ENCODE measurements at places on chromosomes 16 and 17.

- no peak for DNase-seq
These were observed 2.5 kb upstream of the TMUB2 start for GRCh38 chr17:44184212-44184810.

DNA sequence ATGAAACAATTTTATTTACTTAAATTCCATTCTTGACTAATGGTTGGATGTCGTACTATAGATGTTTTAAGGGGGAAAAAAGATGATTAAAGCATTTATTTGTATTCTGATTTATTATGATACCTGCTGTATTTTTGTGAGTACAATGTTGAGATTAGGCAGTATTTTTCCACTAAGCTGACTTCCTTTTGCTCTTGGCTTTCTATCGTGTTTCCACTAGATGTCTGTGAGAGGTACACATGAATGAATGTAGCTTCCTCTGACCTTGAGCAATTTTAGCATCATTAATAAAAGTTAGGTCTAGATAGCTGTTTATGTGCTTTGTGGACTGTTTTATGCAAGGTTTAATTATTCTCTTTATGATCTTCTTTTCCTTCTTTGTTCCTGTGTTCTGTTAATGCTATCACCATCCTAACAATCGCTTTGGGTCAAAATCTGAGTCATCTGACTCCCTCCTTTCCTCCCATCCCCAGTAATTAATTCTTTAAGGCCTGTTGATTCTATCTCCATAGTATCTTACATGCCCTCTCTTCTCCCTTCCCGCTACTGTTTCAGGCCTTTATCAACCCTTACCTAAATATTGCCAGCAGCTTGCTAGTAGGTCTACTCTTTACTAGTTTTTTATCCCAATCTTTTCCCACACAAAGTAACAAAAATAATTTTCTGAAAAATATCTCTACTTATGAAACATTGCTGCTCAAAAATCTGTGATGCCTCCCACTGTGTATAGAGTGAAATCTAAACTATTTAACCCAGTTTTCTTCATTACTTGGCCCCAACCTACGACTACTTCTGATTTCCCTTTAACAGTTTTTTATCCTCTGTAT lies 76.0 kb downstream of the VMP1 start:
- no peak for DNase-seq

GRCh38 chr16:83402967-83403366 lies 404.8 kb upstream of the HSBP1 start:
- DNase-seq, result no peak

DNA sequence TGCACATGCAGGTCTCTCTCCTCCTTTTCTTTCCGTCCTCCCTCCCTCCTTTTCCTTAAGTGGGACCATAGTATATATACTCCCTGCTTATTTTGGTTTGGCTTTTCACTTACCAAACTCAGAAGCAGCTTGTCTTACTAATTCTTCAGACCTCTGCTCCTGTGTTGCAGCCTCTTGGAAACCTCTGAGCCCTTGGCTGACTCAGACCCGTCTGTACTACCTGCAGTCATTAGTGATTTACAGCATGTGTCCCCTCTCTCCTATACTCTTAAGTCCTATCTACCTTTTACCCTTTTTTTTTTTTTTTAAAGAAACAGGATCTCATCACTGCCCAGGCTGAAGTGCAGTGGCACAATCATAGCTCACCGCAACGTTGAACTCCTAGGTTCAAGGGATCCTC lies 207.0 kb downstream of the STX8 start:
- DNase-seq, result no peak

GRCh38 chr17:73342050-73342522 lies 30.3 kb upstream of the CDC42EP4 start:
- no peak for DNase-seq

DNA sequence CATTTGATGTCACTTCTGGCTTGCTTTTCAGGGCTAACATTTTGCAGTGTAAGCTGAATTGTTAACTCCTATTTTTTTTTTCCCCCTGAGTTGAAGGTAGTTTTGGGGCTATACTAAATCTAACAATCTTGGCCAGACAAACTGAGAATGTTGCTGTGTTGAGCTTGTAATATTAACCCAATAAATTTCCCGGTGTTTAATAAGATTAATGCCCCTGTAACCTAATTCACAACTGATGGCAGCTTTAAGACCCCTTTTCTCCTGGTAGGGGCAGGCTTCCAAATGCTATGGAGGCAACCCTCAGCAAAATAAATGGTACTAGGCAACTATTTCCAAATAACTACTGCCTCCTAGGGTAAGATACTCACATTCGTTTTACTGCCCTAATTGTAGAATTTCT lies 549.6 kb upstream of the KIF2B start:
- no peak for DNase-seq

GRCh38 chr17:47804461-47804860 lies 17.1 kb downstream of the OSBPL7 start:
- DNase-seq, result no peak

GRCh38 chr17:1958134-1958881 lies 66.8 kb downstream of the RTN4RL1 start:
- DNase-seq, result no peak

GRCh38 chr17:69246726-69247375 lies 18.2 kb upstream of the ABCA10 start:
- no peak for DNase-seq

Data from activated effector memory CD4-positive, alpha-beta T cell treated with Interleukin-2 at 50 U/mL for 16 hours (primary cell).